ENCODE measurements at places on chromosomes 16 and 17. TPM values are rescaled to one million over a fixed set of nuclear protein-coding genes. Genes with fewer than 3 reads are reported as not detected.

DNA sequence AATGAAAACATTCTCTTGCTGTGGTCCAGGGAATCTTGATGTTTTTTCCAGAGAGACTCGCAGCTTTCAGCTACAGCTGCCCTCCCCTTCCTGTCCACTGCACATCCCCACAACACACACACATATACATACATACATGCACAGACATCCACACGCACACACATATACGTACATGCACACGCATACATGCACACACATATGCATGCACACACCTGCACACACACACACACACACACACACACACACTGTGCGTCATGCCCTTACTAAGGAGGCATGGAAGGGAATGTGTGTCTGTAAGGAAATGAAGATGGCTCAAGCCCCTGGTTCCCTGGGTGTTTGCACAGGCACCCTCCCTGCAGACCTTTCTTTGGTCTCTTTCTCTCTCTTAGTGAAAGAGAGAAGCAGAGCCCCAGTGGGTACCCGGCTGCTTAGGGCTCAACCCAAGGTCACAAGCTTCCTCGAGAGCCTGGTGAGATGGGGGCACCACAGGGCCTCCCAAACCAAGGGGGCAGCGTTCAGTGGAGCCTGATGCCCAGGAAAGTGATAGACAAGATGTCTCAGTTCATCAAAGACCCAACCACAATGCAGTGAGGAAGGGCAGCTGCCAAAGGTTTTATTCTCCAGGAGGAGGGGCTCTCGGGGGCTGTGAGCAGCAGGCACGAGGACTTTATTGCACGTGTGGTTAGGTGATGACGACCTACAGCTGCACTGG, 33.3 kb downstream of the TNFRSF13B start:
- DNase-seq = no peak

GRCh38 chr16:20901068-20901435, 481 bp downstream of the LYRM1 start:
- no peak for DNase-seq

CACNA1G gene
- 0.07 TPM for total RNA-seq

TBC1D3K gene
- total RNA-seq = not detected
